ENCODE measurements at places on chromosomes 12 and 14. TPM values are rescaled to one million over a fixed set of nuclear protein-coding genes. Genes with fewer than 3 reads are reported as not detected.

GRCh38 chr12:81811778-81812125, 52.6 kb upstream of the PPFIA2 start:
- H3K27ac ChIP-seq, result no peak overlapping the region
- no peak overlapping the region for H3K4me3 ChIP-seq
- no peaks in the 10 kb centered on the region for H3K36me3 ChIP-seq

DNA sequence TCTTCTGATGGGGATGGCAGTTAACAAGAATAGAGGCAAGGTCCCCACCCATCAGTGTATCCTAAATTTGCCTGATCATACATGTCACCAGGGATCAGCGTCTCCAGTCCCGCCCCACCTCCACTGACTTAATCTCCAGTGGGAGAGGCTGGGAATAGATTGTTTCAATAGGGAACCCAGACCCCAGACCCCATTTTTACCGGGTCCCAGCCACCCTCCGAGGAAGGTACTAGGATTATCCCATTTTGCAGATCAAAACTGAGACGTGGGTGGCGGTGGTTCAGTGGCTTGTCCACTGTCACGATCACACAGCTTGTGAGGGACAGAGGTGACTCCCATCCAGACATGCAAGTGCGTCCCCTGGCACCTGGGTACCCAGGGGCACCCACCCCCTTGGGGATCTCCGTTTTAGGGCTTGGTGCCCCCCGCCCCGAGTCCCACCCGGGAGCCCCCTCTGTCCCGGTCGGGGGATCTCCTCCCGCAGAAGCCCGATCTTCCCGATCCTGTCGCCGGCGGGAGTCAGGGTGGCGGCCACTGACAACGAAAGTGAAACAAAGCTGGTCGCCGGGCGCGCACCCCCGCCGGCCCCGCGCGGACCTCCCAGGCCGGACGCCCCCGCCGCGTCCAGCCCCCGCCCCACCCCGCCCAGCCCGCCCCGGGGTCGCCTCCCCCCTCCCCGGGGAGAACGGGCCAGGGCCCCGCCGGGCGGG, 523 bp downstream of the WSB2 start:
- H3K4me3 ChIP-seq, result peak overlapping the region; percentile 87
- peaks cover 55% of the 10 kb centered on the region for H3K4me1 ChIP-seq
- peak; percentile 38 for DNase-seq
- peak overlapping the region; percentile 92 for H3K27ac ChIP-seq
- no peaks in the 10 kb centered on the region for H3K27me3 ChIP-seq

- H3K27me3 ChIP-seq, result no peaks in the 10 kb centered on the region
- DNase-seq, result no peak
- H3K27ac ChIP-seq, result no peak overlapping the region
- no peaks in the 10 kb centered on the region for H3K36me3 ChIP-seq
- no peaks in the 10 kb centered on the region for H3K4me1 ChIP-seq
These were observed 193.8 kb downstream of the TMTC2 start for GRCh38 chr12:82880442-82880901.

The FZD10 gene
- not detected for total RNA-seq

The CATSPERB gene
- 1.5 TPM for total RNA-seq

GRCh38 chr12:1629338-1630132, 504 bp downstream of the WNT5B start:
- H3K36me3 ChIP-seq, result peaks cover 2% of the 10 kb centered on the region
- DNase-seq, result no peak

The SPIC gene
- total RNA-seq, result not detected

DNA sequence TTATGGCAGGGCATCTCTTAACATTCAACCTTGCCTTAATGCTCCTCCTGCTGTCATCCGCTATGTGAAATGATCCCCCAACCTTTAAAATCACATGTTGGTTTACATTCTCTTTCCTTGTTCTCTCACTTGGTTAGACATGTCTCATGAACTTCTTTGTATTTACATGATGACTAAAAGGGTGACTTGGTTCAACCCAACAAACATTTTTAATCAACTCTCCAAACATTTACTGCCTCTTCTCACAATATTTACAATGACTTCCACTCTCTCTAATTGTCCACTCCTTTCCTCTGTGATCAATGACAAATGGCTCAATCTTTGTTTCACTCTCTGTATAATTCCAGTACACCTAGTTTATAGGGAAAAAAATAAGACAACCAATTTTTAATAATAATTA, 506.1 kb downstream of the NELL2 start:
- no peaks in the 10 kb centered on the region for H3K27me3 ChIP-seq
- H3K4me1 ChIP-seq, result no peaks in the 10 kb centered on the region
- no peaks in the 10 kb centered on the region for H3K36me3 ChIP-seq
- no peak for DNase-seq
- H3K27ac ChIP-seq, result no peak overlapping the region

The TRHDE gene
- total RNA-seq, result not detected

DNA sequence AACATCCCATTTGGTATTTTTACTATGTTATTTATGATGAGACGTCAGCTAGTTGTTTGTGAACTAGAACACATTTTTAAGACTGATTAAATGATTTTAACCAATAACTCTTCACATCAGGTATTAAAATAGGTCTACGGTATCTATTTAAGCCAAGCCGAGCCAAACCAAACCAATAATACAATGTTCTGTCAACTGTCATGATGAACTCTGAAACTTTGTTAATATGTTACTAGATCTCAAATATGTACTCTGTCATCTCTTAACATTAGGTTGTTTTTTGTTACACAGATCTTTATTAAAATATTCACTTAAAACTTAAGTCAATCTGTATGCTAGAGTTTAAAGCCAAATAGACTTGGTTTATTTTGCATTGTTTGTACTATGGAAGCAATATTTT, 1.0 kb downstream of the ART4 start:
- DNase-seq, result no peak
- H3K4me3 ChIP-seq, result no peak overlapping the region
- H3K36me3 ChIP-seq, result no peaks in the 10 kb centered on the region
- peaks cover 14% of the 10 kb centered on the region for H3K27me3 ChIP-seq

- no peak for DNase-seq
- peak overlapping the region; percentile 96 for H3K27ac ChIP-seq
- H3K27me3 ChIP-seq, result no peaks in the 10 kb centered on the region
- peak overlapping the region; percentile 94 for H3K4me3 ChIP-seq
- peaks cover 44% of the 10 kb centered on the region for H3K4me1 ChIP-seq
- peaks cover 48% of the 10 kb centered on the region for H3K36me3 ChIP-seq
These were observed 803 bp downstream of the NOP9 start for GRCh38 chr14:24300326-24300980.

DNA sequence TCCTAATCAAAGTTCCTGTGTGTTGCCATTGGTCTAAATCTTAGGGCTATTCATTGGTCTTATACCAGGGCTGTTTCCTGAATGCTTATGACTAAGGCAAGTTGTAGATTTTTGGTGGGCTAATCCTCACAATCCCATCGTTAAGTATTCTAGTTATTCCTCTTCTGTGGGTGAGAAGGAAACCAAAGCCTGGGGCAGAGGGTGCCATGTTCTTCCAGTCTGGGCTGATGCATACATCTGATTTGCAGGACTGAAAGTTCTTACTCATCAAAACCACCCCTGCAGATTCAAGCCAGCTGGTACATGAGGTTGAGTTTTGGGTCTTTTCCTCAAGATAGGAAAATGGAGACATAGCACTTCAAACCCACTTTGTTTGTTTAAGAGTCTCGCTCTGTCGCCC, 25.7 kb downstream of the PPP1CC start:
- H3K4me3 ChIP-seq, result no peak overlapping the region
- H3K27me3 ChIP-seq, result no peaks in the 10 kb centered on the region
- H3K27ac ChIP-seq, result no peak overlapping the region
- H3K4me1 ChIP-seq, result peaks cover 23% of the 10 kb centered on the region
- DNase-seq, result no peak

The APOF gene
- total RNA-seq, result not detected

The GPRC5A gene
- total RNA-seq, result not detected

GRCh38 chr12:27236498-27236897, 7.6 kb upstream of the STK38L start:
- H3K27me3 ChIP-seq, result peaks cover 2% of the 10 kb centered on the region
- peaks cover 41% of the 10 kb centered on the region for H3K4me1 ChIP-seq
- H3K27ac ChIP-seq, result no peak overlapping the region
- no peak for DNase-seq

- H3K4me3 ChIP-seq, result peak overlapping the region; percentile 65
- no peak overlapping the region for H3K27ac ChIP-seq
- H3K27me3 ChIP-seq, result no peaks in the 10 kb centered on the region
- peak; percentile 1 for DNase-seq
- peaks cover 14% of the 10 kb centered on the region for H3K4me1 ChIP-seq
- H3K36me3 ChIP-seq, result no peaks in the 10 kb centered on the region
These were observed 6.1 kb upstream of the BDKRB2 start for GRCh38 chr14:96198430-96199130.

- no peak for DNase-seq
- H3K4me1 ChIP-seq, result peaks cover 39% of the 10 kb centered on the region
- H3K36me3 ChIP-seq, result peaks cover 59% of the 10 kb centered on the region
- H3K27ac ChIP-seq, result no peak overlapping the region
These were observed 28.5 kb downstream of the PRPF40B start for GRCh38 chr12:49651855-49652254.

DNA sequence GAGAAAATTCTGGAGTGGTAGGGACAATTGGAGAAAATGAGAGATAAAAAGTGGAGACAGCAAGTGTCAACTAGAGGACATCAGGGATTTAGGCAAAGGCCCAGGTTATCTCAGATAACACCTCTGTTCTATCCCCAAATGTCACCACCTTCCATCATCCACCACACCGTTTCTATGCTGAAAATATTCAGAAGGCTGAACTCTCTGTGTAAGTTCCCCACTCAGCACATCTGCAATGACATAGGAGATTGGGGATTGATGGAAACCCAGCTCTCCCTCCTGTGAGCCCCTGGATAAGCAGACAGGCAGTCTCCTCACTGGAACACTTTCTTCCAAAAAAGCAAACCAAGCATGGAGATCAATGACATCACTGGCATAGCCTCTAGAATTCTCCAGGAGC, 5.6 kb upstream of the OR10P1 start:
- no peaks in the 10 kb centered on the region for H3K36me3 ChIP-seq
- no peak overlapping the region for H3K4me3 ChIP-seq
- no peak overlapping the region for H3K27ac ChIP-seq
- H3K4me1 ChIP-seq, result peaks cover 23% of the 10 kb centered on the region

DNA sequence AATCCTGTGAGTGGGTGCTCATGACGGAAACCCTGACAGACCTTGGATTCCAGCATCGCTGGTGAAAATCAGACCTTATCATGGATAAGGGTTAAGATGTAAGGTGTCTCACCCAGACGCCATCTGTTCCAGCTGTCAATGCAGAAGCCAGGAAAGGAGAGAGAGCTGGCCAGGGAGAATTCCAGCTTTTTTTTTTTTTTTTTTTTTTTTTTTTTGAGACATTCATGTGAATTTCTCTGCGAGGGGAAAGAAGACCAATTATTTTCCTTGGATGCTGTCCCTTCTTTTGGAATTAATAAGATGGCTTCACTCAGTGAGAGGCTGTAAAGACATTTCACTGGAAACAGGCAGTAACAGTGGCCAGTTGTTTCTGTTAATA, 1.8 kb downstream of the TRAF3 start:
- peak overlapping the region; percentile 91 for H3K4me3 ChIP-seq
- H3K27ac ChIP-seq, result peak overlapping the region; percentile 88
- no peak for DNase-seq
- peaks cover 27% of the 10 kb centered on the region for H3K36me3 ChIP-seq
- H3K4me1 ChIP-seq, result peaks cover 68% of the 10 kb centered on the region

The RAB21 gene
- 105 TPM for total RNA-seq

- no peak overlapping the region for H3K27ac ChIP-seq
- no peaks in the 10 kb centered on the region for H3K4me1 ChIP-seq
- H3K36me3 ChIP-seq, result no peaks in the 10 kb centered on the region
- no peak for DNase-seq
These were observed 137.5 kb downstream of the TMEM117 start for GRCh38 chr12:43973385-43973784.

DNA sequence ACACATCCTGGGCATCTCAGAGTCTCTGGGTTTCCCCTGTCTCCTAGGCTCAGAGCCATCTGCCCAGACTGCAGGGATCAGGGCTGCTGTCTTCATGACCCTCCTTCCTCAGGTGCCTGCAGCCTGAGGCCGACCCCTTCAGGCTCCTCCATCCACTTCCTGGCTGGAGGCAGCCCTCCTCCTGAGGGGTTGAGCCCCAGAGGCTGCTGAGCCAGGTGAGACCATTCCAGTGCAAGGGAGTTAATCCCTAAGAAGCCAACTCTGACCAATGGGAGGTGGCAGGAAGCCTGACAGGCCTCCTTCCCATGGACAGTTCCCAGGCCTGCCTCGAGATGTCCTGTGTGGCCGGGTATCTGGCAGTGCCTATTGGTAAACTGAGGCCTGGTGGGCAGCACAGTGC, 8.4 kb upstream of the PPP4R4 start:
- H3K36me3 ChIP-seq, result no peaks in the 10 kb centered on the region
- peaks cover 9% of the 10 kb centered on the region for H3K27me3 ChIP-seq
- H3K4me3 ChIP-seq, result no peak overlapping the region

DNA sequence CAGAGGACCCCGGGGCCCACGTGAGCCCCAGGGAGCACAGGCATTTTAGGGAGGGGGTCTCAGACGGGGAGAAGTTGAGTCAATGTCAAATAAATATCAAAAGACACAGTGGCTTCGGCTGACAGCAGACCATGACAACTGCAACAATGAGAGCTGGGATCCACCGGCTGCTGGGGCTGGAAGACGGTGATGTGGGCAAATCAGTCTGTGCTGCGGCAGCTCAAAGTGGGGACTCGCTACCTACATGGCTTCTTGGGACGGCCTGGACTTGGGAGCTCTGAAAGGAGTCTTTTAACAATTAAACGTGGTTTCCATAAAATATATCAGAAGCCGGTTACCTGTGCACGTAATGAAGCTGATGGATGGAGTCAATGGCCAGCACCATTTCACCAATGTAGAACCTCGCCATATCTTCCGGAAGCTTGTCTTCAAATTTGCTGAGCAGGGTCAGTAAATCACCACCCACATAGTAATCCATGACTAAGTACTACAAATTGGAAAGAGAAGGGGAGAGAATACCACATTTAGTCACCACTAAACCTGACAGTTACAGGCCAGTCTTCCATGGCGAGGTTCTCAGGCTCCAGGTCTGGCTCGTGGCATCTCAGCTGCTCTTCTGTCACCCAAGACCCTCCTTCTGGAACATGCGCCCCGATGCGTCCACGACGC, 58.0 kb downstream of the CDC42BPB start:
- no peak for DNase-seq
- H3K4me3 ChIP-seq, result no peak overlapping the region
- H3K27ac ChIP-seq, result no peak overlapping the region
- no peaks in the 10 kb centered on the region for H3K4me1 ChIP-seq
- no peaks in the 10 kb centered on the region for H3K36me3 ChIP-seq

GRCh38 chr12:46046436-46046835, 56.1 kb upstream of the SCAF11 start:
- no peaks in the 10 kb centered on the region for H3K36me3 ChIP-seq
- no peak for DNase-seq
- no peak overlapping the region for H3K27ac ChIP-seq

The RNASE7 gene
- total RNA-seq, result not detected
